ENCODE measurements at places on chromosomes 4 and X.

DNA sequence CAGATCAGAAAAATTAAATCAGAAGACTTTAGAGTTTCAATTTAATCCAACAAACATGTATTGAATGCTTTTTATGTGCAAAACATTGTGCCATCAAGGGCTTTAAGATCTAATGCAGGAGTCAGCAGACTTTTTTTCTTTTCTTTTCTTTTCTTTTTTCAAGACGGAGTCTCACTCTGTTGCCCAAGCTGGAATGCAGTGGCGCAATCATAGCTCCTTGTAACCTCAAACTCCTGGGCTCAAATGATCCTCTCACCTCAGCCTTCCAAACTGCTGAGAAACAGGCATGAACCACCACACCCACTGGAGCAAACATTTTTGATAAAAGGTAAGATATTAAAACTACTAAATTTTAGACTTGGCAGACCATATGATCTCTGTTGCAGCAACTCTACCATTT is 24.6 kb upstream of the LRBA start:
- no peak for DNase-seq

DNA sequence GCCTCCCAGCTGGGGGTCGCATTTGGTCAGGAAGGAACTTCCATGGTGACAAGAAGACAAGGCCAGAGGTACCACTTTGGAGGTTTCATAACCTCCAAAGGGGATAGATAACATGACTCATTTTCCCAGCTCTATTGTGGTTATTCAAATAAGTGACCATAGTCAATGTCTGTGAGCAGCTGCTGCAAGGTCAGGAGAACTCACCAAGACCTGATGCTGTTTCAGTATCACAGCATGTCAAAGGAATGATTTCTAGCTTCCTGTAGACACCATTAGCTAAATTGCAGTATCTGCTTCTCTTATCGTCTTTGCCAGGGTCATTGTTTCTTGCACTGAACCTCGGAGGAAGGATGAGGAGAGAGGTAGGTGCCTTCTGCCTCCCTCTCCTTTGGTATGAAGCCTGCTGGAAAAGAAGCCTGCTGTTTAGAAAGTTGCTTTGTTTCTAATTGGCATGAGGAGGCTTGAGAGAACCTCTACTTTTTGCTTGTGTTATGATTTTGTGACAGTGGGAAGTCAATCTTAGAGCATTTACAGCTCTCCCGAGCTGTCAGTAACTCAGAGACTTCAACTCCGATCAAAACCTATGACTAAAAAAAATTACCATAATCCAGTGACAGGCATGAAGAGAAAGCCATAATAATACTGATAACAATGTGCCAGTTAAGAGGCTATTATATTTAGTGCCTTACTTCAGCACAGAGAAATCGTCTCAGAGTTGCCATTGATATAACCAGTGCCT is 38.0 kb upstream of the GATB start:
- DNase-seq = no peak

GRCh38 chr4:141027421-141027820 is 105.8 kb downstream of the RNF150 start:
- DNase-seq = no peak

- DNase-seq = no peak
Measured at GRCh38 chr4:15260758-15261157, 167.1 kb upstream of the C1QTNF7 start.

DNA sequence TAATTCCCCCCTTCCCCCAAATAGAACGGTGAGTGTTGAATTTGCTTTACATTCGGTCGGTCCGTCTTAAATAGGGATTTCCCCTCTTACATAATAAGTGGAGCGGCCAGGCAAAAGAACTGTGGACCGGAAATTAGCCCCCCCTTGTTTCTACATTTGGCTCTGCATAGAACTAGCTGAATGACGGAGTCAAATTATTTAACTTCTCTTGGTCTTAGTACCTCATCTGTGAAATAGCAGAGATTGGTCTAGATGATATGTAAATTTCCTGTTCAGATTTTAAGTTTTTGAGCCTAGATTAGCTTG is 1.3 kb downstream of the SPATA18 start:
- DNase-seq = no peak

DNA sequence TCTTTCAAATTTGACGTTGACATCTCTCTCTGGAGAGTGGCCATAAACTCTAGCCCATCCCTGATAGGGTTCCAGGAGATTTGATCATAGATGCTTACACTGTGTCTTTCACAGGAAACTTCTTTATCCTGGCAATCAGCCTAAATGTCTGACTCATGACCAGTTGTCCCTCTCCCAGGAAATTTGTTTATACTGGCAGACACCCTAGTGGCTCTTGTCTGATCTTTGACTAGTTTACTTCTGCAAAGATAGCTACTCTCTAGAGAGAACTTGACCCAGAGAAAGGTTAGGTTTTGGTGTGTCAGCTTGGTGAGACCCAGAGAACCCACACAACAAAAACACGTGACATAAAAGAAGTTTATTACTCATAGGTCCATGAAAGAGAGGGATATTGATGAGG is 509.8 kb downstream of the CENPC start:
- no peak for DNase-seq

- DNase-seq = no peak
Measured at GRCh38 chrX:9315086-9315485, 149.8 kb upstream of the TBL1X start.

DNA sequence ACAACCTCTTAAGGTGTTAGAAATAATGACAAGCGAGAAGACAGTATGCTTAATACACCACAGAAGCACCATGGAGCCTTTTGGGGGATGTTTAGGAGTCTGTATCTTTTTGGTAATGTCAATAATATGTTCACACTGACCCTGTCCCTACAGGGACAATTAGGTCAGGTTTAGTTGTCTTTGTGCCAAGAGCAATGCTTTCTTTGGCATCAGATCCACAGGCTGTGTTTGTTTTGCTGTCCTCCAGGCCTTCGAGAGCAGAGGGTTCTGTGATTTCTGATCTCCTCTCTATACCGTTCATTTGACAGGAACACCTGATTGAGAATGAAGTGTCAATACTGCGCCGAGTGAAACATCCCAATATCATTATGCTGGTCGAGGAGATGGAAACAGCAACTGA is 153.8 kb downstream of the DCLK2 start:
- no peak for DNase-seq

DNA sequence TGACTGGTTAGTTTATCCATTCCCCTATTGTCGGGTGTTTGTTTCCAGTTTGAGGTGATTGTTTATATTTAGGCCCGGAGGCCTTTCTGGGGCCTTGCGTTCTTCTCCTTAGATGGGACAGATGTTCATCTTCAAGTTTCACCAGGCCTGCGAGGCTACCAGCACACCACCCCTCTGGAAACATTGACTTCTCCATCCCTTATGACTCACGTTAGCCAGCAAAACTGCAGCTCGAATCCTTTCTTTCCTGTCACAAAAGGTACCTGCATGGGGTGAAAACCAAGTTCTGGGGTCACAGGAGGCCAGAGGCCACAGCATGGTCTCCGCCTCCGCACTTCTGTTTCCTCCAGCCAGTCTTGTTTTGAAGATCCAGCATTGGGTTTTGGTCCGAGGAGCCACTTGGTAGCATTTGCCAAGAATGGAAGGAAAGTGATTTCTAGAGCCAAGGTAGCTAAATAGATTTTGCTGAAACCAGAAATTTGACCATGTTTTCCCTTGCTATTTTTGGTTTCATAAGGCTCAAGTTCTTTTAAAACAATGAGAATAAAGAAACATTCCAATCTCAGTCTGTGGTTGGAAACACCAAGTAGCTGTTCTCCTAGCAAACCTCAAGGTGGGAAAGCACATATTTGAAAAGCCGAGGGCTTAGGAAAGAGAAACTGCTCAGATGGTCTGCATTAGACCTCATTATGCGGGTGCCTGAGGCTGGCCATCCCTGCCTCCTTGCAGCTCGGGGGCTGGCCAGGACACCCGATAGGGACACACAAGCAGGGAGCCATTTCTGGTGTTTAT is 5.6 kb downstream of the NYX start:
- no peak for DNase-seq

DNA sequence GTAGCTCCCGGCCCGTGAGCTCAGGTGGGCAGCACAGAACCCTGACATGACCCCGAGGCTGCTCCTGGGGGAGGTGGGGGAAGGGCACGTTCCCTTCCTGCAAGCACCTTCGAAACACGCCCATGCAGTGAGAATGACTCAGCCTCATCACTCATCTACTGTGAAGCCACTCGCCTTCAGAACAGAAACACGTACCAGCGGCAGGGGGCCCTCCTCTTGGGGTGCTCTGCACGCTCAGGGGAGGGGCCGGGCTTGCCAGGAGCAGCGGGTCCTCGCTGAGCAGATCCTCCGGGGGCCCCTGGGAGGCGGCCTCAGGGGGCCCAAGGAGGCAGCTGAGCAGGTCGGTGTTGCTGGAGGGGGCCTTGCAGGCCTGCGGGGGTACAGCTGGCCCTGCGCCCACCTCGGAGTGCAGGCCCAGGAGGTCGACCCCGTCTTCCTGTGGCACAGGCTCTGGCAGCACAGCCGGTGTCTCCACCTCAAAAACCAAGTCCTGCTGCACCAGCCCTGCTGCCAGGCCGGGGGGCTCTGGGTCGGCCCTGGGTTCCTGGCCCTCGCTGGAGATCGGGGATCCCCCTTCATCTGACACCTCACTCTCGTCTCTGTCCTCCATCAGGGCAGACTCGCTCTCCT is 40.9 kb upstream of the CPLX1 start:
- DNase-seq = no peak

DNA sequence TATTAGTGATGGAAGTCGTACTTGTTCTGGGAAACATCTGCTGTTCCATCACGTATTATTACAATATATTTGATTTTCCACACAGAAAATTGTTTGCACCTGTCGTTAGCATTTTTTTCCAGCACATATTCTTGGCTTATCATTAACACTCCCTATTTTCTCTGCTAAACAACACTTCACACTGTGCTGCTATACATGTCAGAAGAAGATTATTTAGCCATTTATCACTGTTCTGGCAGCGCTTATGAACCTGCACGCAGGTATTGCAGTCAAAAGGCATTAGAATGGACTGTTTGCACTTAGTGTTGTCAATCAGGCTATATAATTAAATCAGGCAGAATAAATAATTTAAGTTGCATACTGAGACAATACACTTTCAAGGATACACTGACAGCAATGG is 218.6 kb downstream of the CHM start:
- no peak for DNase-seq

DNA sequence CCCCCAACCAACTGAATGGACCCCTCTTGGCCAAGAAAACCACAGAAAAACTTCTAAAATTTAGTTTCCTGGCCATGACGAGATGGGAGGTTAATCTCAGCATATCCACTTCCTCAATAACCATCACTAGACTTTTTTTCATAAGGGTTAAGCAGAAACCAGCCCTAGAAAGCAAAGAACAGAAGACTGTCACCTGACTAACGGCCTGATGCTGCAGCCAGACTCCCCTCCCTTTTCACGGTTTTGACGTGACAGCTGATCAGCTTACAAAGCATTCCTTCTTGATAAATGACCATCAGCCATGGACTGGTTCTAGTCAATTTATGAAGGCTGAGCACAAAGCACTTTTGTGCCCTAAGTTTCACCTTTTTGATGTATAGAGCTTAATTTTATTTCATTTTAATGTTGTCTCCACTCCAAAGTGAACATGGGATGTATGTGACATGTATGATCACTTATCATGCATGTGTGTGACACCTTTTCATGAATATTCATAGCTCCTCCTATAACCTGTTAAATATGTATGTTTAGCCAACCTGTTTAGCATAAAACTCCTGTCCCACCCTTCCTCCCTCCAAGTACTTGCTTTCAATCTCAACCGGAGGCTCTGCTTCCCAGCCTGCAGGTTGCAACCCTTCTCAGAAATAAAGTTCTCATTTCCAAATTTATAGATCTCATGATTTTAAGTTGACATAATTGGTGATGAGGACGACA is 56.3 kb downstream of the SERTM2 start:
- no peak for DNase-seq

DNA sequence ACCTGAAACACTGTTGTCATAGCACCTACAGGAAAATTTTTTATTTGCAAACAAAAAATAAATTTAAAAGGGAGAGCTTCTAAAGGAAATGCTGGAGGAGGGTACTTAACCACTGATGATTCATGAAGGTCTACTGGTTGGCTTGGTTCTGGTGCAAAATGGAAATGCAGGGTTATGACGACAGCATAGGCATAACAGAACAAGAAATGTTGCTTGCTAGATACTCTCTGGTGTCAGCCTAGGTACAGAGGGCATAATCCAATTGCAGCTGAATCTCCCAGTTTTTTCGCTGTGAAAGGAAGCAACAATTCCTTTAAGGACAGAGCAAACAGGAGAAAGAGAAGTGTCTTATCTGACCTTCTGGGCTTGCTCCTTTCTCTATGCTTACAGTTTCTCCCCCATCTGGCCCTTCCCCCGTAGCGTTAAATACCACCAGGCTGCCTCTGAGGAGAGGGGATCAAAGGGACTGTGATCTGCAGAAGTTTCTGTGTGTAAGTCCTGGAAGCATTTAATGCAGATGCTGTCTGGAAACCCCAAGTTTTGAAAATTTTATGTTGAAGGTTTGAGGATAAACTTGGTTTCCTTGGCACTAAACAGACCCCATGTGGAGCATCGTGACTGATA is 23.7 kb upstream of the CASK start:
- DNase-seq = no peak

DNA sequence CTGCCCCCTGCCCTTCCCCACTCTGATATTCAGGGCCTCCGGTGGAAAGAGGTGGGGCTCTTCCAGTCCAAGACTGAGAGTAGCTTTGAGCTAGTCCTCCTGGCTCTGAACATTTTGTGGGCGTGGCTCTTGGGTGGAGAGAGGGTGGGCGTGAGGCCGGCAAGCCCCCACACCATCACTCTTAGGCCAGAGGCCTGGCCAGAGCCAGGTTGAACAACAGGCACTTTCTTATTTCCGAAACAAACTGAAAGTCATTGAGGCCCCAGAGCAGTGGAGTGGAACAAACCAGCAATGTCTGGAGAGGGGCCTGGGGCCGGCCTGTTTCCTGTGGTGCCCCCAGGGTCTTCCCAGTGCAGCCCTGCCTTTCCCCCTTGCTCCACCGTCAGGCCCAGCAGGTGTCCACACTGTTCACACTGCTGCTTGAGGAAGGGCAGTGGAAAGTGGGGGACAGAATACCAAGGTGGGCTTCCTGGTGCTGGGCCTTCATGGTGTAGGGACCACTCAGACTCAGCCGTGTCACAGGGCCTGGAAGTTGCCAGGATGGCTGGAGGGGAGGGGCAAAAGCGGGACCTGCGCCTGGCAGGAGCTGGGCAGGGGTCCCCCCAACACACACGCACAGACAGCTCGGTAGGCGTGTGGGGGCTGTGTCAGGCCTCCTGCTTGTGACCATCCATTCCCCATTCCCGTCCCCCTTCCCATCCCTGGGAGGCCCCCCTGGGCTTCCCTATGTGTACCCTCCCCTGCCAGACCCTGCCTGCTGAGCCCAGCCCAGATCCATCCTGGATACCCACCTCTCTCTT is 2.9 kb downstream of the ADRA2C start:
- DNase-seq = no peak

DNA sequence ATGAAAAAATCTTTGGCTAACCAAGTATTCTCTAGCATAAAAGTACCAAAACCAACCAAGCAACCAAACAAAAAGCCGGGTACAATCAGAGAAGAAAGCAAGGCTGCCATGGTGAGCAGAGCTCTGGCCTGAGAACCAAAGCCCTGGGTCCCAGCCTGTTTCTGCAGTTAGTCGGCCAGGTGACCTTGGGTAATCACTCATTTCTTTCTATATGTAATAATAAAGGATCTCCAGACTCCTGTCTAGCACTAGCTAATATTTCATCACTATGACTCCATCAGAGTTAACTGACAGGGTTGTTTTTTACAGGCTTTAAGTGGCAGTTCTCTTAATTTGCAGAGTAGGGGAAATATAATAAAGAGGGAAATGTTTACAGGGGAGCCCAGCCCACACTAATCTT is 34.0 kb upstream of the RASGEF1B start:
- no peak for DNase-seq
